SHP77 treated with DMSO at 0.1 percent for 48 hours (cell line): ENCODE measurements at places on chromosomes 1 and 21.

- DNase-seq, result no peak
Observed at GRCh38 chr1:241376701-241377100, 19.7 kb upstream of the RGS7 start.

- peak; percentile 20 for DNase-seq
Observed at GRCh38 chr1:110605901-110606656, at the start of gene KCNA2. KCNA2 (minus strand) TSS chr1:110606358; CDS start chr1:110604782, 1,576 bp downstream.

DNA sequence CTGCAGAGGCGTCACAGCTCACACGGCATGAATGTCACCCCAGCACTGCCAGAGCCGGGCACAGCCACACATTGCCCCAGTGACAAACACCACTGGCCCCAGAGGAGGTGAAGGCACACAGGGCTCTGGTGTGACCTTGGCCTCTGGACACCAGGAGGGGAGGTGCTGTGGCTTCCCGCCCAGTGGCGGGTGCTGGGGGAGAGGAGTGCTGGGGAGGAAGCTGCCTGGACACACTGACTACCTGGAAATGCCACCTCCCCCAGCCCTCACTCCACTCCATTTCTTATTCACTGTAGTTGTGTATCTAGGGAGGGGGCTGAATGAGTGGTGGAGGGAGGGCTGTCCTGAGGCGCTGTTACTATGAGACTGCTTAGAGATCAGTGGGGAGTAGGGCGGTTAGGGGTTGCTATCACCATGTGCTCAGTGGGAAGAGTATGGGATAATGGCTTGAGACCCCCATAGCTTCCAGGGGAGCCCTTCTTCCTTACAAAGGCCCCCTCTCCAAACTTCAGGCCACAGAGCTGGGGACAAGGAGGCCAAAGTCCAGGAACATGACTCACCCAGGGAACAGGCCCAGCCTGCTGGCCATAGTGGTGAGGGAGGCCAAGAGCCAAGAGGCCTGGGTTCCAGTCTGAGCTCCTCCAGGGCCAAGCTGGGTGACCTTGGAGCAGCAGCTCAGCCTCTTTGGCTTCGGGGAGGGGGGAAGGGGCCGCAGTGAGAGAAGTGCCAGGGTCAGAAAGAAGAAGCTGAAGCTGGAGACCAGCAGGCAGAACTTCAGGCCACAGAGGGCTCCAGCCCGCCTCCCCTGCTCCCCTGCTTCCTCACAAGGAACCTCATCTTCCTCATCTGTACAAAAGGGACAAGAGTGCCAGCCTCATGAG, 40.1 kb downstream of the AHDC1 start:
- no peak for DNase-seq

DNA sequence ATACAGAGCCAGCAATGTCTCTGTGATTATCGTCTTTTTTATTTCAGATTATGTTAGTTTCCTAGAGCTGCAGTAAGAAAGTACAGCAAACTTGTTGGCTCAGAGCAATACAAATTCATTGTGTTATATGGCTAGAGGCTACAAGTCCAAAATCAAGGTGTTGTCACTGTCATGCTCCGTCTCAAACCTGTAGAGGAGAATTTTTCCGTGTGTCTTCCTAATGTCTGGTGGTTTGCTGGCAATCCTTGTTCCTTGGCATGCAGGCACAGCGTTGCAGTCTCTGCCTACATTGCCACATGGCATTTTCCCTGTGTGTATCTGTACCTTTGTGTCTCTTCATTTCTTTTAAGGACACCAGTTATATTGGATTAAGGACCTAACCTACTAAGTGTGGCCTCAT, 244.4 kb downstream of the LRRIQ3 start:
- DNase-seq, result no peak

GRCh38 chr21:17523007-17523451, 10.2 kb downstream of the CXADR start:
- no peak for DNase-seq
